ENCODE measurements at places on chromosomes 13 and 19.

- peak; percentile 64 for DNase-seq
Measured at GRCh38 chr19:33374236-33374714, 766 bp downstream of the CEBPG start.

DNA sequence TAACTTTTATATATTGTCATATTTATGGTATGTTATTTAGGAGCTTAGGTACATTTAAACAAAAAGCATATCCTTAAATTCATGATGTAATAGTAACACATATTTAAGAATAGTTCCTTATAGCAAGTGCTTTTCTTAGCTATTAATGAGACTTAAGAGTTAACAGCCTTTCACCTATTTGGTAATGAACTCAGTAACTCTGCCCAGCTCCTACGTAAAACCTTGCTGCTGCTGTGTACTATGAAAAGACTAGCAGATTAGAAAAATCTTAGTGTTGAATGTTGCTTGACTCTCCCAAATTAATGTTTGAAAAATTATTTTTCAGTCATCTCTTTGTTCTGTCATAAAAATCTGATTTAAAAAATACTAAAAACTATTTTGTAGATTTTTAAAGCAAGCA lies 6.9 kb downstream of the GPR180 start:
- no peak for DNase-seq

GRCh38 chr13:80337288-80338081 lies 3.4 kb downstream of the SPRY2 start:
- no peak for DNase-seq

GRCh38 chr19:3392480-3392879 lies 26.1 kb downstream of the NFIC start:
- DNase-seq, result no peak

- DNase-seq, result peak; percentile 70
Measured at GRCh38 chr19:13262450-13262849, 112.2 kb downstream of the IER2 start.

DNA sequence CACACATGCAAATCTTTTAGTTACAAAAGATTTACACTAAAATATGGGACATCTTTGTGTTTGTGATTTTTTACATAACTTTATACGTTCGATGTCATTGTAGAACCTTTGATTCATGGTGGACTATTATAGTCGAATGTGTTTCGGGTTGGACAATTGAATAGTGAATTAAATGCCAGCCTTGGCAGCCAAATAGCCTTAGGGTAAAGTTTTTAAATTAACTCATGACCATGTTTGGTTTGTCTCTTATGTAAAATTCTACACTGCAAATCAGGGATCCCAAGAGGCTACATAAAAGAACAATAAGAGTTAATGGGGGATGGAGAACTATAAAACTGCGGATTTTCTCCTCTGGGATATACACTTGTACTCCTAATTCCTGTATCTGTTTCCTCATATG lies 1735.6 kb upstream of the SPRY2 start:
- no peak for DNase-seq

GRCh38 chr19:2629491-2630351 lies 72.8 kb downstream of the GNG7 start:
- no peak for DNase-seq

DNA sequence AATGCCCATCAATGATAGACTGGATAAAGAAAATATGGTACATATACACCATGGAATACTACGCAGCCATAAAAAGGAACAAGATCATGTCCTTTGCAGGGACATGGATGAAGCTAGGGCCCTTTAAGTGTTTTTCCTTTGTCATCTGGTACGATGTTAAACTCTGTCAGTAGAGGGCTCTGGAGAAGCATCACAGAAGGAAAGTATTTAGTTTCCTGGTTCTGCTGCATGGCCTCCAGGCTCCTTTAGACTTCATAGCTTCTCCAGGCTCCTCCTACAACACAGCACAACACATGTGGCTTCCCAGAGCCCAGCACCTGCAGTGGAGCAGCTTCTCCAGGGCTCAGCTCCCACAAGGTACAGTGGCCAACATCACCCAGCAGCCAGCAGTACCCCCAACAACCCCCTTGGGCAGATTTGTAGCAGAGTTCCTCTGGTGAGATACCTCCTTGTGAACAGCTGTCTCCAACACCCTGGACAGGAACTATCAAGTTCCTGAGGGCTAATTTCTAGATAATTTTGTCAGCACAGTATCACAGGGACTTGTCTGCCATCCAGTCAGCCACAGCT lies 63.4 kb downstream of the KCTD12 start:
- peak; percentile 34 for DNase-seq

- DNase-seq, result no peak
Measured at GRCh38 chr19:5130371-5131030, 161.6 kb downstream of the KDM4B start.

- DNase-seq, result no peak
Measured at GRCh38 chr13:80157261-80157932, 183.5 kb downstream of the SPRY2 start.

DNA sequence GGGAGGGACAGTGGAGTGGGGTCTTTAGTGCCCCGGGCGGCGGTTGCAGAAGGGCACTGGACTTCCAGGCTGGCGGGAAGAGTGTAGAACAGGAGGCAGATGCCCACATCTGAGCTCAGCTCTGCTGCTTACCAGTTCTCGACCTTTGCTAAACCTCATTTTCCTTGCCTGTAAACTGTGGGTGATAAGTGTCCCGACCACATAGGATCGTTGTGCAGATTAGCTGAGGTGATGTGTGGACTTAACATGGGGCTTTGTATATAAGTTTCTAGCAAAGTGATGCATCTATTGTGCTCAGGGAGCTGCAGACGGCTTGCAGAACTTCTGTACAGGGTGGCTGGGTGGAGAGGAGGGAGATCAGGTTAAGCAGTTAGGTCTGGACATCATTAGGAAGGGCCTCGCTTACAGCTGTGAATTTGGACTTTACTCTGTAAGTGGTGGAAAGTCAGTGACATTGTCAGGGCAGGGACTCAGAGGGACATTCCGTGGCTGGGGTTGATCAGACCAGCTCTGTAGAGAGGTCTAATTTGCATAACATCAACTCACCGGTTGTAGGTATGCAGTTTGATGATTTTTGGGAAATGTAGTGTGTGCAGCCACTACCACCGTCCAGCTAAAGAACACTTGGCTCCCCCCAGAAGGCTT lies 70.0 kb downstream of the SPATA13 start:
- DNase-seq, result peak; percentile 37

- peak; percentile 77 for DNase-seq
Measured at GRCh38 chr19:10552510-10553053, 8.9 kb downstream of the ATG4D start.

DNA sequence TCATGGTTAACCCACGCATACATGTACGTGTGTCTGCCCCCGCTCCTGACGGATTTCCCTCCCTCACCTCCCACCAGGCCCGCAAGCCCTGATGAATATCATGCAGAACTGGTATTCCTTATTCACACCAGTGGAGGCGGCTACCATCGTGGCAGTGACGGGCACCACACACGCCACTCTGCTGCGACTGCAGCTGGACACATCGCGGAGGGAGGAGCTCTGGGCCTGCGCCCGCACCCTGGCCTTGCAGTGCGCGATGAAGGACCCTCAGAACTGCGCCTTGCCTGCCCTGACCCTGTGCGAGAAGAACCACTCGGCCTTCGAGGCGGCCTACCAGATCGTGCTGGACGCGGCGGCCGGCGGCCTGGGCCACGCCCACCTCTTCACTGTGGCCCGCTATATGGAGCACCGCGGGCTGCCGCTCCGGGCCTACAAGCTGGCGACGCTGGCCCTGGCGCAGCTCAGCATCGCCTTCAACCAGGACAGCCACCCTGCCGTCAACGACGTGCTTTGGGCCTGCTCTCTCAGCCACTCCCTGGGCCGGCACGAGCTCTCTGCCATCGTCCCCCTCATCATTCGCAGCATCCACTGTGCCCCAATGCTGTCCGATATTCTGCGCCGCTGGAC lies 35.0 kb downstream of the ZSWIM4 start:
- DNase-seq, result no peak

DNA sequence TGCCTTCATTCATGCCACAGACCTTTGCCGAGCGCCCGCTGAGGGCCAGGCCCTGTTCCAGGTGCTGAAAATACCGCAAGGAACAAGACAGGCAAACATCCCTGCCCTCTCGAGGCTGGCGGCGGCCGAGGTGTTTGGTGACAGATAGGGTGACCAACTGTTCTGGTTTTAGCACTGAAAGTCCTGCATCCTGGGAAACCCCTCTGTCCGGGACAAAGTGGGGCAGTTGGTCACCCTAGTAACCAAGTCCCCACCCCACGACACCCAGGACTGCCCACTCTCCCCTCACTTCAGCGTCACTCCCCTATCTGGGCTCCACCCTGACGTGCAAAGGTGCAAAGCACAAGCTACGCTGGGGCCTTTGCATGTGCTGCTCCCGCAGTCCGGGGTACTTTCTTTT lies 17.3 kb downstream of the ZBTB7A start:
- DNase-seq, result peak; percentile 49

GRCh38 chr13:94811753-94812152 lies 99.4 kb upstream of the SOX21 start:
- DNase-seq, result no peak

GRCh38 chr13:110343241-110343865 lies 36.3 kb downstream of the COL4A2 start:
- no peak for DNase-seq

GRCh38 chr19:19533841-19534240 lies 4.2 kb upstream of the CILP2 start:
- DNase-seq, result no peak

DNA sequence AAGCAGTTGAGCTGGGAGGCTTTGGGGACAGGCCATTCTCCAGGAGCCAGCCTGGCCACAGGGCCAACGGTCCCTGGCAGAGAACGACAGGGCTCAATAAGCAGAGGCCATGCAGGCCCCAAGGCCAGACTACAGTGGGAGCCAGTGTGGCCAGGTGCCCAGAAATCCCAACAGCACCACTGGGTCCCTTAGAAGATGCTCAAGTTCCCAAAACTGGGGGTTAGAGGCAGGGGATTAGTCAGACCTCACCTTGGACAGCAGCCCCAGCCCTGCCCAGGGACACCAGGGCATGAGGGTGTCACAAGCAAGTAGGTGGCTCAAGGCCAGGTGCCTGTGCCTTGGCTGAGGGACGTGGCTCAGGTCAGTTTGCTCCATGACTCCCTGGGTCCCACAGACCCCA lies 12.8 kb downstream of the SCGB2B2 start:
- no peak for DNase-seq

DNA sequence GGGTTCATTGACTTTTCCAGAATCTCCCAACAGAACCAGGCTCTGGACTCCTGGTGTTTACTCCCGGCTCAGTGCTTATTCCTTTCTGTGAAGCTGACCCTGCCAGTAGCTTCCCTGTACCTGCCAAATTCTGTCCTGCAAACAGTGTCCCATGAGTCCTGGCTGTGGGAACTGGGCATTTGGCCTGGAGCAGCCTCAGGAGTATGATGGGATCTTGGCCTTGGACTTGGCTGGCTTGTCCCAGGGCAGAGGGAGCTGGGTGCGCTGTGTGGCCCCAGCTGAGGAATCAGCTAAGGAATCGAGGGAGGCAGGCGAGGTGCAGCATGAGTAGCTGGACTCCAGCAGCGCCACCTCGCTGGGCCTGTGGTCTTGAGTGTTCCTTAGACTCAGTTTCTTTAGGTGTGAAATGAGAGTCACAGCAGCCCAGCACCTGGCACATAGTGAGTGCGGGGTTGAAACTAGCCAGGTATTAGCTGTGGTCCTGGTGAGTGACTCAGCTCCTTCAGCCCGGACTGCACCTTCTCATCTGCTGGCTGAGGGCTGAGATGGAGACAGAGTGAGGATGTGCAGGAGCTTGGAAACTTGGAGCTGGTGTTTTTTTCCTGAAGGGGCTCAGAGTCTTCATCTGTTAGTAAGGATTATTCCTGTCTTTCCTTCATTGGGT lies 10.4 kb downstream of the CLASRP start:
- DNase-seq, result no peak

- DNase-seq, result no peak
Measured at GRCh38 chr13:37613236-37613635, 14.7 kb upstream of the POSTN start.

GRCh38 chr13:50598338-50598737 lies 245.2 kb downstream of the DLEU7 start:
- no peak for DNase-seq

GRCh38 chr13:58142952-58143351 lies 511.4 kb downstream of the PCDH17 start:
- no peak for DNase-seq

GRCh38 chr13:46698910-46699460 lies 98.0 kb downstream of the ESD start:
- no peak for DNase-seq

- no peak for DNase-seq
Measured at GRCh38 chr19:28905996-28906395, 307.0 kb downstream of the UQCRFS1 start.

DNA sequence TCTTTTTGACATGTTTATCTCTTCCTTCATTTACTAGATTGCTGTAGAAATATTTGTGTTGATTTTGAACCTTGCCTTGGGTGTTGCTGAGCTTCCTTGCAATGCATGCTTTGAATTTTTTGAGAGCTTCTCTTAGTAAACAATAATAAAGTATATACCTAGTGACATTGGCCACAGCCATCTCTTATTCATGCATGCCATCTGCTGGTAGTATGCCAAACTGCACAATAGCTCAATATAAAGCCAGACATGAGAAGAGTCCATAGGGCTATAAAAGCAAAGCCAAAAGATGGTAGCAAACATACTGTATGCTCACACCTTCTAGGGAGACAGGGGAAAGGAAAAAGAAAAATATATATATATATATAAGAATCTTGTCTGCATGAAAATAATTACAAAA lies 18.9 kb upstream of the ZSCAN5A start:
- peak; percentile 62 for DNase-seq

GRCh38 chr19:16022251-16022650 lies 54.0 kb upstream of the TPM4 start:
- no peak for DNase-seq

GRCh38 chr19:17957149-17957849 lies 9.6 kb upstream of the KCNN1 start:
- DNase-seq, result no peak

GRCh38 chr13:45807520-45808099 lies 43.9 kb downstream of the SIAH3 start:
- peak; percentile 44 for DNase-seq

GRCh38 chr13:43363156-43363953 lies 340.0 kb downstream of the DNAJC15 start:
- DNase-seq, result no peak

- no peak for DNase-seq
Measured at GRCh38 chr13:29005763-29006120, 185.6 kb downstream of the MTUS2 start.

DNA sequence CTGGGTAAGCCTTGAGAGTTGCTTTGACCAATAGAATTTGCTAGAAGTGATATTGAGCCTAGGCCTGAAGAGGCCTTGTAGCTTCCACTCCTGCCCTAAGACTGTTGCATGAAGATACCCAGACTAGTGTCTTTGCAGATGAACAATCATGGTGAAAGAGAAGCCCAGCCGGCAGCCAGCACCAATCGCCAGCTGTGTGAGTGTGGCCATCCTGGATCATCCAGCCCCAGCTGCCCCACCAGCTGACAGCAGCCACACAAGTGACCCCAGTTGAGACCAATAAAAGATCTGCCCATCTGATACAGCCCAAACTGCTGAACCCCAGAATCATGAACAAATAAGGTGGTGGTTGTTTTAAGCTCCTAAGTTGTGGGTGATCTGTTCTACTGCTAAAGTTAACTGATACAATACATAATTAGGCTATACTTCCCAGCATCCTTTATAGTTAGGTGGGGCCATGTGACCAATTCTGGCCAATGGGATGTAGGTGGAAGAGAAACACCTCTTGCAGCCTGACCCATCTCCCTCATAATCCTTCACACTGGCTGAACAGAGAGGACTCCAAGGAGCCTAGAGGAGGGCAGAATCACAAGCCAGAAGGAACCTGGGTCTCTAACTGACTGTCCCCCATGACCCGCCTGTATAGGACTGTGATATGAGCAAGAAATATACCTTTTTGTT lies 9.4 kb upstream of the ZNF428 start:
- no peak for DNase-seq

- peak; percentile 89 for DNase-seq
Measured at GRCh38 chr13:46552889-46553520, at the start of gene LRCH1. TSS of gene LRCH1 (plus strand) at chr13:46553170. CDS start at chr13:46553397, 227 bp downstream.
